ENCODE measurements at places on chromosomes 13 and 19.

DNA sequence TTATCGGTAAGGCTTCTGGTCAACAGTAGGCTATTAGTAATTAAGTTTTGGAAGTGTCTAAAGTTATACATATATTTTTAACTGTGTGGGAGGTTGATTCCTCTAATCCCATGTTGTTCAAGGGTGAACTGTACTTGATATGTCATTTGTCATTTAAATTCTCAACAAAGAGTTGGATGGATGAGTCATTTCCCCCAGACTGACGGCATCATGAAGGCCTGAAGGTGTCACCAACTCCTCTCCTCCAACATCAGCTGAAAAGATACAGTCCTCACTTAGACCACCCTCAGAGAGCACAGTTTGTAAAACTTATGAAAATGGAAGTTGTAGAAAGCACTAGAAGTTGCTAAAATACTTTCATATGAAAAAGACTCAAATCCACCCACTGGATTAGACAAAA lies 48.8 kb downstream of the DCLK1 start:
- no peak for DNase-seq

GRCh38 chr13:110431425-110432294 lies 124.6 kb downstream of the COL4A2 start:
- no peak for DNase-seq

DNA sequence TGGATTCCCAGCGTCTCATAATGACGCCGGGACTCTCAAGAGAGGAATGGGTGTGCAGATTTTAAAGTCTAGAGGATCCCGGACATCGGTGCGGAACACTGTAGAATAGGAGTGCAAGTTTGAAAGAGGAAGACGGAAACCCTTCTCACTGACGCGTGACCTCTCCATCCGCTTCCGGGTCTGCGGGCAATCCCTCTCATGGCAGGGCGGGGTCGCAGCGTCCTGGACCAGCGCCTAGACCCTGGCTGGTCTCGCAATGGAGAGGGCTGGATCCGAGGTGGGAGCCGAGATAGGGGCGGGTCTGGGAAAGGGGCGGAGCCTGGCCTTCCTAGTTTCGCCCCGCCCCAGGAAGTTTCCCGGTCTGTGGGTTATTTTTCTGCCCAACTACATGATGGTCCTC lies 4.6 kb upstream of the ZNF845 start:
- peak; percentile 67 for DNase-seq

DNA sequence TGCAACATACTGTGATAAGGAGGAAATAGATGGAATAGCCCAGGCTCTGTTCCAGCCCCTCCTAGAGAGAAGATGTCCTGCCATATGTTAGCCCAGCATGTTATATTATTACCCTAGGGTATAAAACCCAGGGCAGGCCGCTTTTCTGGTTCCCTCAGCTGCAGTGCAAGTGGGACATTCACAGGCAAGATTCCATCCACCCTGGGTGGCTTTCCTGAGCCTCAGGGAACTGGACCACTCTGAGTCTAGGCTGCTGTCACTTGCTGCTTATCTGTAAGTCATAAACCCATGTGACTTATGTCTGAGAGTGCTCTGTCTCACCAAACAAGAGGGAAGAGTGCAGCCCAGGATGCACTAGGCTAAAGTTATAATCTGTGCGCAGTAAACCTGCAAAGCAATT lies 413.2 kb downstream of the MZT1 start:
- no peak for DNase-seq

GRCh38 chr13:113119822-113120189 lies 2.8 kb upstream of the F10 start:
- no peak for DNase-seq

- DNase-seq: no peak
Measured at GRCh38 chr19:32406161-32407003, 812 bp downstream of the DPY19L3 start.

- no peak for DNase-seq
Measured at GRCh38 chr13:55214841-55215345, 1925.8 kb upstream of the PRR20A start.

DNA sequence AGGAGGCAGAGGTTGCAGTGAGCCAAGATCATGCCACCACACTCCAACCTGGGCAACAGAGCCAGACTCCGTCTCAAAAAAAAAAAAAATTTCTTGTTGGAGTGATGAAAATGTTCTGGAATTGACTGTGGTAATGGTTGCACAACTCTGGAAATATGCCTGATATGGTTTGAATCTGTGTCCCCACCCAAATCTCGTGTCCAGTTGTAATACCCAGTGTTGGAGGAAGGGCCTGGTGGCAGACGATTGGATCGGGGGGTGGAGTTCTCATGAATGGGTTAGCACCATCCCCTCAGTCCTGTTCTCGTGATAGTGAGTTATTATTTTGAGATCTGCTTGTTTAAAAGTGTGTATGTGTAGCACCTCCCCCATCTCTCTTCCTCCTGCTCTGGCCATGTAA lies 41.1 kb upstream of the MAP3K10 start:
- no peak for DNase-seq

DNA sequence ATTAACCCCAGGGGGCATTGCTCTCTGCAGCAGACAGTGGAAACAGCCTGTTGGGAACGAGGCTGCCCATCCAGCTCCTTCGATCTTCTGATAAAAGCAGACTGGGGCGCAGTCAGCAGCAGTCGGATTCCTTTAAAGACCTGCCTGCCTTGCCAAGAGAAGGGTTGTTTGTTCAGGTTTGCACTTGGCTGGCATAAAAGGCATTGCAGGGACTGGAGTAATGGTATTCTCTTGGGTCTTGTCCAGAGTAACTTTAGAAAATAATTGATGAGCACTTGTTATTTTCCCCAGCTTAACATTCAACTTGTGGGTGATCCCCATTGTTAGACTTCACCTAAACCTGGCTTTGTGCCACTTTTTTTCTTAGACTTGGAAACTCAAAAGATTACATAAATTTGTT lies 67.3 kb upstream of the SLC10A2 start:
- no peak for DNase-seq

- DNase-seq: no peak
Measured at GRCh38 chr19:5627395-5627904, 4.6 kb downstream of the SAFB start.

DNA sequence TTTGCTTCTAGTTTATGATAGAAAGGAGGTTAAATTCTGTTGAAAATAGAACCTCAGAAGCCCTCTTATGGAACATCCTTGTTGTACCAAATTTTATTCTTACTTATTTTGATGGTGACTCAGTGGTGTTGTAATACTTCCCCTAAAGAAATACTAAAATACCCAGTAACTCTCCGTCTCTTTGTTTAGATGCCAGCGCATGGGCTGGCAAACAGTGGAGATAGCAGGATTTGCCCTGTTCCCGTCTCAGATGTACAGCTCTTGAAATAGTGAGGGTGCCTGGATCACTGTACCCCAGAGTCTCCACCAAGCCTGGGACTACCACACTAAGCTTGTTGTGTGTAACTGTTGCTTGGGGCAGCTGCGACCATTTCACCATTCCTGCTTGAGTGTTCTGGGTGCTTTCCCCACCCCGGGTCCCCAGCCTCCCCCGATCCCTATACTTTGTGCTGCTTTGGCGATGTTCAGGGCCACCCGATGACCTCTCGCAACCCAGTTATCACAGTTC lies 67.0 kb upstream of the TEX29 start:
- no peak for DNase-seq

DNA sequence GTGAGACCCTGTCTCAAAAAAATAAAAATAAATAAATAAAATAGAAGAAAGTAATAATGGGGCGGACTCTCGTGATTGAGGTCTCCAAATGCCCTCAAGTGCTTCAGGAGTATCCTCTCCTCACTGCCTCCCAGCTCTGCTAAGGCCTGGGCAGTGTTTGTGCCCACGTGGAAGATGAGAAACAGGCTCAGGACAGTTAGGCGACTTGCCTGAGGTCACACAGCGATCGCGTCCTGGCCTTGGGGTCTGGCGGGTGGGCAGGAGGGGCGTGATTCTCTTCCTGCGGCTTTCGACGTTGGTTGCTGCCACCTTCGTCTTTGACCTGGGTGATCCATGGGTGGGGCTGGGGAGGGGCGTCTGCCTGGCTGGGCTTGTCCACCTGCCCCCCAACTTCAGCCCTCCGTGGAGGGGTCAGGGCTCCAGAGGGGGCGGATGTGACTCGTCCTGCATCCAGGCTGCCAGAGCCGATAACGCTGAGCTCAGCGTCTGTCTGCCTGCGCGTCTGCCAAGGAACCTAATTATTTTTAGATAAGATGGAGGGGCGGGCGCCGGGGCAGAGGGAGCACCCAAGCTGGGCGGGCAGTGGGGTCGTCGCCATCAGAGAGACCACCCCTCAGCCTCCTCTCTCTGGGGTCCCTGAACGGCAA lies 56.9 kb downstream of the NFIC start:
- no peak for DNase-seq

DNA sequence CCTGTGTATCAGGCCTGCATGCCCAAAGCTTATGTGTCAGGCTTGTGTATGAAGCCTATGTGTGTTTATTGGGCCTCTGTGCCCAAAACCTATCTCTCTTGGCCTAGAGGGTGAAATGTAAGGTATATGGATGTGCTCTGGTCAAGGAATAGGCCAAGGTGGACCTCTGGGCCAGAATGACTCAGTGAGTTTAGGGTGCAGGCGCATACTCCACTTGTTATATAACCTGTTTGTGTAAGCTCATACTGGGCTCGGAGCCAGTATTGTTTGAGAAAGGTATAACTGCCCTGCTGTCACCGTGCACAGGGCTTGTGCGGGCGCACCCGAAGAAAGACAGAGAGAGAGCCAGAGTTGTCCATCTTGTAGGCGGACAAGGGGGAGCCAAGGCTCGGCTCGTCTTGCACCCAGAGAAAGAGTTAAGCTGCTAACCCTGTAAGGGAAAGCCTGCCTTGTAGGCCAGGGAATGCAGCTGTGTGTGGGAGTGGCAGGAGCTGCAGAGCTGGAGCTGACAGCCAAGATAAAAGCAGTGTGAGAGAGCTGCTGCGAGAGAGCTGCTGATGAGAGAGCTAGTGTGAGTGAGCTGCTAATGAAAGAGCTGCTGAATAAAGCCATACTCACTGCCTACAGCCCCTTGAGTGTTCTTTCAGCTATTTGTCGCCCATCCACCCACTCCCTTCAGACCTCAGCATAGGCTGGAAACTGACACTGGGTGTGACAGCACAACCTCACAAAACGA lies 43.4 kb upstream of the N4BP2L1 start:
- no peak for DNase-seq

DNA sequence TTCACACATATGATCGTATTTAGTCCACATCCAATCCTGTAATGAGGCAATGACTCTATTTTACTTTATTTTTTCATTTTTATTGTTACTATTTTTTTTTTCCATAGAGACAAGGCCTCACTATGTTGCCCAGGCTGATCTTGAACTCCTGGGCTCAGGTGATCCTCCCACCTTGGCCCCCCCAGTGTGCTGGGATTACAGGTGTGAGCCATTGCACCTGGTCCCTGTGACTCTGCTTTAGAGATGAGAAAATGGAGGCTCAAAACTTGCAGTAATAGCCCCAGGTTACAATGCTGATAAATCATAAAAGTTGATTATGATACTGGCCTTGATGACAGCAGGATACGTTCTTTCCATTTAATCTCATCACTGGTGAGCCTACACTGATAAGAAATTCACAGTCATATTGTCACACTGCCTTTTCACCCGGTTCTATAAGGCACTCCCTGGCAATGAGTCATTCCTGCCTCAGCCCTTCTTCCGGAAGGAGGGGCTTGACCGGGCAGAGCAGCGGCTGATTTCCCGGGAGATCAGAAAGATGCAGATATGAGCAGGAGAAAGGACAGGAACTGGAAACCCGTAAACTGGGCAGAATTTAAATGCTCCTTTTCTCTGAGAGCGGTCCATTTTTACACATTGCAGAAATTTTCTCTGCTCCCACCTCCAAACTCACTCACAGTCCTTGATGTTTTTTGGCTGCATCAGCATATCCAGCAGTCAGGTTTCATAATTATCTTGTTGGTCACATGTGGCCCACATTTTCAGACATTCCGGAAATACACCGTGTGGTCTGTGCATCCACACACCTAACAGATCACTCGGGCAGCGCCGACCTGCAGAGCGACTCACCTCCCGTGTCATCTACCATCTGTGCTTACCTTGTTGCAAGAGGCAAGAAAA lies 616.4 kb downstream of the EFNB2 start:
- peak; percentile 86 for DNase-seq

- no peak for DNase-seq
Measured at GRCh38 chr13:75789451-75790197, 153.5 kb downstream of the LMO7 start.

- peak; percentile 11 for DNase-seq
Measured at GRCh38 chr13:84574851-84575250, 692.6 kb upstream of the SLITRK1 start.

GRCh38 chr13:113929628-113930615 lies 44.0 kb downstream of the C13orf46 start:
- DNase-seq: no peak

DNA sequence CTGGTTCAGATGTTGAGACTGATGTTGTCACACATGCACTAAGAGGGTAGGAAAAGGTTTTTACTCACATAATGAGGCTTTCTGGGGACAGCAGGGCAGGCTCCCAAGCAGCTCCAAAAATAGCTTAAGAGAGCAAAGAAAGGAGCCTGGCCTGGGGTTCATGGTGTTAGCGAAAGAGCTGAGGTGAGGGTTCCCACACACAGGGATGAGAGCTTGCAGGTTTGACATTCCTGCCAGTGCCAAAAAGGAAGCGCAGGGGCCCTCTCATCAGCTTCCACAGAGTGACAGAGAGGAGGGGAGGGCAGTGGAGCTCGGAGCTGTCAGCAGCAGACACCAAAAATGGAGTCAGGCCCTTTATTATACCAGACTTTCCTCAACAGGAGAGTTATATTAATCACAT lies 65.5 kb upstream of the FAM216B start:
- DNase-seq: no peak

DNA sequence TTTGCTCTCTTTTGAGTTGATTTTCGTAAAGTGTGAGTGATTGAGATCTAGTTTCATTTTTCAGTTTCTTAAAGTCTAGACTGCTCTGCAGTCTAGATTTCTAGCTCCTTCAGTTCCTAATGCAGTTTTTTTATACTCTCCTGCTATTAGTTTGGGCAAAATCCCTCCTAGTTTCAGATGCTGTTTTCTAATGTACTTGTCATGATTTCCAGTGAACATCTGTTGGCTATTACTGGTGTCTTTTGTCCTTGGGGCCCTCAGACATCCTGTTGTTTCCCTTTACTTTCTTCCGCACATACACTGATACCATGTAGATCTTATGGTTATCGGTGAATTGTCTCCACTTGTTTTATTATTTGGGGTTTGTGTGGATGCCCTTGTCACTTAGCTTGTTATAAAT lies 292.1 kb downstream of the TDRD3 start:
- DNase-seq: no peak

- no peak for DNase-seq
Measured at GRCh38 chr13:42040730-42041010, 7.8 kb upstream of the DGKH start.

DNA sequence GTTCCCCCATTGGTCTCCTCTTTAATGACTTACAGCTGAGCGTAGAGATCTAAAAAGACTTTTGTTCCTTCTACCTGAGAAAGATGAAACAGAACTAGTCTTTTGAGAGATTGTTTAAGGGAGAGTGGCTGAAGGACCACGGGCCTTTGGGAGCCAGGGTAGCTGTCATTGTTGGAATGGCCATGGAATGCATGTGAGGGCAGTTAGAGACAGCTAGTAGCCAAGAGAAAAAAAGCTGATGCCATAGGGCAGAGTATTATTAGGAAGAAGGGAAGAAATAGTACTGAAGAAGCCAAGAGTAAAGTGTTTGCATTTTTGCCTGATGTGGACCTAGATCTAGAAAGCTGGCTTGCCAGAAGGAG lies 5.6 kb downstream of the ZNF507 start:
- no peak for DNase-seq

GRCh38 chr19:17997969-17998826 lies 9.8 kb upstream of the ARRDC2 start:
- peak; percentile 31 for DNase-seq
